Activated naive CD8-positive, alpha-beta T cell treated with anti-CD3 and anti-CD28 coated beads, Interleukin-2, amount 10 ng/mL, durations not matched to agents 7 days and 5 days (primary cell): ENCODE measurements at places on chromosomes 5 and 9.

- no peaks in the 10 kb centered on the region for H3K36me3 ChIP-seq
- H3K4me1 ChIP-seq: peaks cover 3% of the 10 kb centered on the region
- no peak overlapping the region for H3K27ac ChIP-seq
These were observed 1.4 kb downstream of the TMEFF1 start for GRCh38 chr9:100474082-100474923.

DNA sequence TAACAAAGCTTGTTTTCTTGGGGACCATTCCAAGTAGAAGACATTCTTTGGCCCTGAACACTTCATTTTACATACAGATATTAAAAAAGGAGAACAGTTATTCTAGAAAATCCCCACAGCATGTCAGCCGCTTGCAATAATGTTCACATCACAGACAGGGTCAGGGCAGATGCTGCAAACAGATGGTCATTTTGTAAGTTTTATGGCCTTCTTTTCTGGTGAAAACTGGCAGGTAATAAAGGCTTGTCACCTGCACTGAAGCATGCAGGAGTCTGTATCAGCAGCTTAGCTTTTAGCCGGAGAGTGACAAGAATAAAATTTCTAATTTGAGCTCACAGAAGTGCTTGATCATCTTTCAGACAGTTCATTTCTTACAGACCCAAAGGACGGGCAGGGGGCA lies 220.9 kb upstream of the DAP start:
- no peak overlapping the region for H3K27ac ChIP-seq
- no peak overlapping the region for H3K4me3 ChIP-seq
- H3K27me3 ChIP-seq: peaks cover 2% of the 10 kb centered on the region
- H3K36me3 ChIP-seq: no peaks in the 10 kb centered on the region
- DNase-seq: no peak
- H3K4me1 ChIP-seq: no peaks in the 10 kb centered on the region

GRCh38 chr5:18010053-18010452 lies 375.8 kb downstream of the TAF11L14 start:
- H3K27ac ChIP-seq: no peak overlapping the region
- H3K4me1 ChIP-seq: no peaks in the 10 kb centered on the region
- no peaks in the 10 kb centered on the region for H3K27me3 ChIP-seq

- peaks cover 9% of the 10 kb centered on the region for H3K27me3 ChIP-seq
- H3K36me3 ChIP-seq: peaks cover 30% of the 10 kb centered on the region
- H3K4me1 ChIP-seq: peaks cover 57% of the 10 kb centered on the region
- H3K27ac ChIP-seq: peak overlapping the region; percentile 87
- peak overlapping the region; percentile 73 for H3K4me3 ChIP-seq
These were observed 17.9 kb upstream of the GPX8 start for GRCh38 chr5:55141945-55142690.

DNA sequence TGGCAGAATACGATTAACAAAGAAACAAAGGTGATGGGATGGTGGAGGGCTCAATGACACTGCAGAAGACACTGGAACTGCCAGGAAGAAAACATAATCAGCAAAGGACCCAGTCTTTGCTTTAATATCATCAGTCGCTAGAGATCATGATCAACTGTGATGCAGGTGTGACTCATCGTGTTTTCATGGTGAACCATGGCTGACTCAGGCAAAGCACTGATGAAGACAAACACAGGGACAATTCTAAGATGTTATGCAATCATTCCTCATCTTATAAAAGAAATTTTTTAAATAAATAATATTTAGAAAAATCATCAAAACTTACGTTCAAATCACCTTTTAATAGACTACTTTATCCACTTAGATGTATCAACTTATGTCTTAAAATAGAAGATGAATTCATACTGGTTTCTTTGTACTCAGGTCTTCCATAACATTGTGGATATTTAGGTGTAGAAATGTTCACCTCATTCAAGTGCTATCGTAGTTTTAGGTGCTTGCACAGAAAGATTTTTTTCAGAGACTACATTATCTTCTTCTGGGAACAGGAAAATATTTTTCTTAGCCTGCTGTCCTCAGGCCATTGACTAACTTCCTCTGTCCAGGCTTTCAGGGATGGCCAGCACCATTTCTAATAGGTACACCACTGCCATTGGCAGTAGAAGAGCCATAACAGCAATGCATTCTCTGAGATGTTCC lies 673.4 kb upstream of the MEF2C start:
- H3K4me1 ChIP-seq: no peaks in the 10 kb centered on the region
- H3K27me3 ChIP-seq: no peaks in the 10 kb centered on the region
- H3K4me3 ChIP-seq: no peak overlapping the region

DNA sequence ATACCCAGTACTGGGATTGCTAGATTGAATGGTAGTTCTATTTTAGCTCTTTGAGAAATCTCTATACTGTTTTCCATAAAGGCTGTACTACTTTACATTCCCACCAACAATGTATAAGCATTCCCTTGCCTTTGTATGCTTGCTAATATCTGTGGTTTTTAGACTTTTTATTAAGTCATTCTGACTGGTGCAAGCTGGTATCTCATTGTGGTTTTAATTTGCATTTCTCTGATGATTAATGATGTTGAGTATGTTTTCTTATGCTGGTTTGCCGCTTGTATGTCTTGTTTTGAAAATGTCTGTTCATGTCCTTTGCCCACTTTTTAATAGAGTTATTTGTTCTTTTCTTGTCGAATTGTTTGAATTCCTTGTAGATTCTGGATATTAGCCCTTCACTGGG lies 512.7 kb upstream of the PAPPA start:
- no peaks in the 10 kb centered on the region for H3K36me3 ChIP-seq
- no peaks in the 10 kb centered on the region for H3K4me1 ChIP-seq
- no peak for DNase-seq
- H3K27ac ChIP-seq: no peak overlapping the region
- H3K27me3 ChIP-seq: no peaks in the 10 kb centered on the region

GRCh38 chr9:89501311-89501898 lies 3.5 kb upstream of the SEMA4D start:
- peaks cover 7% of the 10 kb centered on the region for H3K36me3 ChIP-seq
- H3K27ac ChIP-seq: peak overlapping the region; percentile 95
- DNase-seq: no peak
- H3K27me3 ChIP-seq: no peaks in the 10 kb centered on the region
- peak overlapping the region; percentile 71 for H3K4me3 ChIP-seq
- H3K4me1 ChIP-seq: peaks cover 58% of the 10 kb centered on the region

DNA sequence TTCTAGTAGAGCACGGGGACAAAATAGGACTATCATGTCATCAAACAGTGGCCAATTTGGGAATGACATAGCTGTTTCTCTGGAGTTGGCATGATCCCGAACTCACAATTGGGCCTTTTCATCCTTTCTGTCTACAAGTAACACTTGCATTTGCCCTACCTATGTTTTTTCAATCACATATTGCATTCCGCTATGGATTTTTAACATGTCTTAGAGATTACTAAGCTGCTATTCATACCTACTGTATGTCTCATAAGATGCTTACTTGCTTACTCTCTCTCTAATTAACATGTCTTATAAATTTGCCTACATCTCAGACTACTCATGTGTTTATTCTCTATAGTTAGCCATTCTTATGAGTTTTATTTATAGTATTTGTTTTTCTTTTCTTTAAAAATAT lies 341.2 kb upstream of the CTNND2 start:
- DNase-seq: no peak
- H3K4me3 ChIP-seq: no peak overlapping the region
- H3K4me1 ChIP-seq: no peaks in the 10 kb centered on the region
- H3K27ac ChIP-seq: no peak overlapping the region
- no peaks in the 10 kb centered on the region for H3K36me3 ChIP-seq
- H3K27me3 ChIP-seq: no peaks in the 10 kb centered on the region

- peaks cover 7% of the 10 kb centered on the region for H3K4me1 ChIP-seq
- H3K27ac ChIP-seq: no peak overlapping the region
- H3K27me3 ChIP-seq: peaks cover 3% of the 10 kb centered on the region
- no peak overlapping the region for H3K4me3 ChIP-seq
These were observed 12.4 kb downstream of the PTGS1 start for GRCh38 chr9:122382901-122383850.

DNA sequence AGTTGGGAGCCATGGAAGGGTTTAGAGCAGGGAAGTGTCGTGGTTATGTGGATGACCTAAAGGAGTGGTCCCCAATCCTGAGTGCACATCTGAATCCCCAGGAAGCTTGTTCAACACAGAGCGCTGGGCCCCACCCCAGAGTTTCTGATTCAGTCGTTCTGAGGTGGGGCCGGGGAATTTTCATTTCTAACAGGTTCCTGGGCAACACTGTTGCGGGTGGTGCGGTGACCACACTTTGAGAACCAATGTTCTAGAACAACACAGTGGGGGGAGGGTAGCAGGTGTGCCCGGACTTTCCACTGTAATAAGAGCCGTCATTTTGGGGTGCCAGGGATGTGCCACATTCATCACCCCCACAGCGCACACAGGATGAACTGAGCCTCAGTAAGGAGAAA lies 39.3 kb downstream of the DUSP1 start:
- no peaks in the 10 kb centered on the region for H3K4me1 ChIP-seq
- DNase-seq: no peak
- no peaks in the 10 kb centered on the region for H3K36me3 ChIP-seq
- no peaks in the 10 kb centered on the region for H3K27me3 ChIP-seq

DNA sequence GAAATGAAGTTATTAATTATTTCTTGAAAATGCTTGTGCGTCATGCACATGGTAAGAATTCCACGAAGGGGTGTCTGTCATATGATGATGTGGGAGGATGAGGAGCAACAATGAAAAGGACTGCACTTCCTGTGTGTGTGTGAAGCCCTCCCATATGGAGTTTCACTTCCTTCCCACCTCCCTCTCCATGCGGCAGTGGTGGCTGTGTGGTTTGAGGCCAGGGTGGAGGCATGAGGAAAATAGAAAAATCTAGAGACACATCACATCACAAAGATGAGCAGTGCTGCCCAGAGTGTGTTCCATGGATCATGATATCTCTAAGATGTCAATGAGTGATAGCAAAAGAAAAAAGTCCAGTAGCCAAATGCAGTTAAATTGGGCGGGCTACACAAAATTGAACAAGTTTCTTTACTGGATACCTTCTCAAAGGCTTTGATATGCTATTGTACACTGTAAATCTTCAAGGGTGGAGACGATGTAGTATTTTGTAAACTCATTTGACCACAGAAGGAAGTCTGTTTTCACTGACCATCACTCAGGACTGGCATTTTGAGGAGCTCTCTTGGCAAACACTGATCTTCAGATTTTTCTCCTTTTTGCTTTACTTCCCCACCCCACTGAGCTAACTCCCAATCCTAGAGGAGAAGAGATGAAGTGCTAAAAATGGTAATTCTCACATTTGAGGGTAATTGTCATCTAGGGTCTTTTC lies 55.7 kb upstream of the EQTN start:
- H3K4me3 ChIP-seq: peak overlapping the region; percentile 59
- DNase-seq: peak; percentile 47
- H3K36me3 ChIP-seq: peaks cover 9% of the 10 kb centered on the region
- peaks cover 2% of the 10 kb centered on the region for H3K27me3 ChIP-seq
- H3K4me1 ChIP-seq: peaks cover 56% of the 10 kb centered on the region

DNA sequence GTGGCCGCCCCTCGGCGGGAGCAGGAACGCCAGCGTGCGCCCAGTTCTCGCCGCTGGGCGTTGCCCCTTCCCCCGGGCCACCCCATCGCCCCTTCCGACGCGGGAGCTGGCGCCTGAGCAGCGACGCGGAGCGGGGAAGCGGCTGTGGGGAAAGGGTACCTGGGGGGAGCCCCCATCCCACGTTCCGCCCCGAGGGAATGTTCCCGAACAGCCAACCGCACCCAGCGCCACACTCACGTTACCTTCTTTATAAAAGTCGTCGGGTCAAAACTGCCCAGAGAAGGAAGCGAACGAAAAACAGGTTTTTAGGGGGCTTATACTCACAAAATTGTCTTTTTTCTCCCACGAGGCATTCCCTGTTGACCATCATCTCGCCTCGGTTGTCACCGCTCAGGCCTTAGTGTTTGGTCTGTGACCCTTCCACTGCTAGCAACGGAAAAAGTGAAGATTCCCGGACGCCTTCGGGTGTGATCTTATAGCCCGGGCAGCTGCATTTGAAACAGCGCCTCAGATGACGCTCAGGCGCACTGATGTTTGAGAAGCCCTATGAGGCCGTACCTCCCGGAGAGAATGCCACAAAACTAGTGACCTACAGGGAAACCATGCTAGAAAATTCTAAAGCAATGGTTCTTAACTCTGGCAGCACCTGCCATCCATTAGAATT lies 475 bp upstream of the GOLM1 start:
- DNase-seq: no peak
- H3K4me1 ChIP-seq: peaks cover 13% of the 10 kb centered on the region
- peak overlapping the region; percentile 77 for H3K27ac ChIP-seq
- H3K36me3 ChIP-seq: no peaks in the 10 kb centered on the region
- H3K4me3 ChIP-seq: peak overlapping the region; percentile 94

- H3K27me3 ChIP-seq: no peaks in the 10 kb centered on the region
- H3K4me1 ChIP-seq: peaks cover 28% of the 10 kb centered on the region
- DNase-seq: no peak
- H3K27ac ChIP-seq: no peak overlapping the region
- H3K36me3 ChIP-seq: peaks cover 2% of the 10 kb centered on the region
- no peak overlapping the region for H3K4me3 ChIP-seq
These were observed 40.3 kb upstream of the KIF2A start for GRCh38 chr5:62265648-62266112.

- no peak overlapping the region for H3K27ac ChIP-seq
- no peak overlapping the region for H3K4me3 ChIP-seq
- no peaks in the 10 kb centered on the region for H3K27me3 ChIP-seq
- H3K4me1 ChIP-seq: peaks cover 18% of the 10 kb centered on the region
- DNase-seq: no peak
These were observed 5.4 kb downstream of the SRFBP1 start for GRCh38 chr5:121967187-121967586.

GRCh38 chr5:73374520-73375190 lies 73.9 kb downstream of the FOXD1 start:
- H3K27ac ChIP-seq: no peak overlapping the region
- no peaks in the 10 kb centered on the region for H3K4me1 ChIP-seq

- peak overlapping the region; percentile 24 for H3K27ac ChIP-seq
- no peak overlapping the region for H3K4me3 ChIP-seq
- no peaks in the 10 kb centered on the region for H3K27me3 ChIP-seq
- H3K4me1 ChIP-seq: peaks cover 49% of the 10 kb centered on the region
- H3K36me3 ChIP-seq: peaks cover 22% of the 10 kb centered on the region
These were observed 56.4 kb downstream of the PFDN1 start for GRCh38 chr5:140246378-140247122.

- no peak overlapping the region for H3K4me3 ChIP-seq
- no peak for DNase-seq
- peaks cover 24% of the 10 kb centered on the region for H3K4me1 ChIP-seq
- H3K27ac ChIP-seq: no peak overlapping the region
- H3K36me3 ChIP-seq: peaks cover 33% of the 10 kb centered on the region
These were observed 38.3 kb upstream of the TNFSF8 start for GRCh38 chr9:114968671-114969070.

DNA sequence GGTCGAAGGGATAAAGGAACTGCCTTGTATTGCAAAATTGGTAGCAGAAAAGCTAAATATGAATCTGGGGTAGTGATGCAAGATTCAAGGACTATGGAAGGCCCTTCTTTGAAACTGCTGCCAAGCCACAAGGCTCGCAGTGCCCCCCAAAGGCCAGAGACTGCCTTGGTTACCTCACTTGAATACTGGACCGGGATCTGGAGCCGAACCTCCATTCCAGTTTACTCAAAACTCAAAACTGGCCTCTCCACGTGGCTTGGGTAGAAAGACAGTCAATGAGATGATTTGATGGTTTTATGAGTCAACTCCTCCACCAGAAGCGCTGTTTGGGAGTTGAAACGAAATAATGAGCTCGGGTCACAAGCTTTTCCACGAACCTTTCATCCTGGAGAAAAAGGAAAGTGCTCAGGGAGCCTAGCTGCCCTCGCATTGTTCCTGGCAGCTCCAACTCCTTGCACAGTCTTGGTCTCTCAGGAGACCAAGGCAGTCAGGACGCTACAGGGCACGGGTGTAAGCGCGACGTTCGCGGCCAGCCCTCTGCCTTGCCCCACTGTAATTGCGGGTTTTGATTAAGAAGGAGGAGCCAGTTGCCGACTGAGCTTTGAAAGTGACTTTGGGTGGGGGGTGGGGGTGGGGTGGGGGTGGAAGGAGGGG lies 2.8 kb downstream of the ST8SIA4 start:
- H3K27ac ChIP-seq: peak overlapping the region; percentile 97
- H3K4me3 ChIP-seq: peak overlapping the region; percentile 95
- H3K36me3 ChIP-seq: peaks cover 26% of the 10 kb centered on the region
- no peak for DNase-seq
